ENCODE measurements at places on chromosomes 12 and 14.

GRCh38 chr12:124680863-124681778 is 113.7 kb upstream of the NCOR2 start:
- peak; percentile 89 for DNase-seq

DNA sequence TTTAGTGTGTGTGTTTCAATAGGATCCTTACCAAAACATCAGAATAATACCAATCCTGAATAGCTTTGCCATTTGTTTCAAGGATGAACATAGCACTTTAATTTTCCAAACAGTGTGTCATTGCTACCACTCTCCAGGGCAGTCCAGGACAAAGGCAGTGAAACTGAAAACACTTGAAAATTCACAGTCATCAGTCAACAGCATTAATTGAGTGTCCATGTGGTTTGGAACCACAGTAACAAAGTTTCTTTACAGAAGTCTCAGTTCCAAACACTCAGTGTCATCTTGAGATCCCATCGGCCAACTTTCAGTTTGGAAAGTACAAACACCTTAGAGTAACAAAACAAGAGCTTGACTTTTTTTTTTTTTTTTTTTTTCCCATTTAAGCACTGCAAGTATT is 228.4 kb upstream of the SOX5 start:
- DNase-seq, result no peak

DNA sequence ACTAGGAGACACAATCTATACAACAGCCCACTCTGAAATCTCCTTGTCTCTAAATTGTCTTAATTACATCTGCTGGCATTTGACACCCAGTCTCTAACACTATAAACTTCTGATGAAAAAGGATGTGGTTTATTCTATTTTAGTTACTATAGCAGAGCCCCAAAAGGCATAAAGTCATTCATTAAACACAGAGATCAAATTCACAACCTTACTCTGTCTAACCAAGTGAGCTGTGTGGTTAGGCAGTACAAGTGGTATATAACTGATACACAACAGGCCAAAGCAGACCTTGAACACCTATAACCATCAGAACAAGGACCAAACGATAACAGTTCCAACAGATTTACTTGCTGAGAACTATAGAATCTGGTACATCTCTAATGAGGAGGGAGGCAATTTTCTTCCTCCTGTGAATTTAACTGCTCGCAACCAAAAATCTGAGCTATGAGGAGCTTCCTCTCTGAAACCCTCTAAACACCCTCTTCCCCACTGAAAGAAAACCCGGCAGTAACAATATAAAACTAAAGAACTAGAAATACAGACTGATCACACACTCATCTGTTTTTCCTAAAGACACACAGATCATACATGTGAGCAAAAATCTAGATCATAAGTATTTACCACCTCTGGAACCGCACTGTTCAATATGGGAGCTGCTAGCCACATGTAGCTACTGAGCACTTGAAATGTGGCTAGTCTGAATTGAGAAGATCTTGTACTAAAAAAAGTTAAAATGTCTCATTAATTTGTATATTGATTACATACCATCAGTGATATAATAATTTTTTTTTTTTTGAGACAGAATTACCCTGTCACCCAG is 17.7 kb downstream of the SPPL3 start:
- DNase-seq, result peak; percentile 39

GRCh38 chr12:52523824-52524223 is 3.6 kb upstream of the KRT5 start:
- no peak for DNase-seq

DNA sequence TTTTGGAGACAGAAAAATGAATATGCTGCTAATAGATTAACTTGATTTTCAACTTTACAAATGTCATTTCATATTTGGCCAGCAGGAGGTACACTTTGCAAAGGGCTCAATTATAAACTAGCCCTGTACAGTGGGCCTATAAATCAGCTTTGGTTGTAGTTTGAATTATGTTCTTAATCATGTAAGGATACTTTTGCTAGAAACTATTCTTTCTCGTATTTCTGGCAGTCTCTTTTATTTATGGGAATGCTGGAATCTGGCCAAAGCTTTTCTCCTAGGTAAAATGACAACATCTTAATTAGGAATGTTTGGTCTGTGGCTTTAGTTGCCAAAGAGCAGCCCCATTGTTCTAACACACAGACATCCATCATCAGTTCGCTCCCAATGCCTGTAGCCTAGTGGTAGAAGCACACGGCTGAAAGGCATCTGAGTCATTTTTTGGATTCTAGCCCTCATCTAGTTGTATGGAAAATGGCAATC is 1322.3 kb upstream of the SEL1L start:
- DNase-seq, result peak; percentile 27

- DNase-seq, result no peak
Observed at GRCh38 chr14:99352688-99353280, 80.8 kb upstream of the BCL11B start.

DNA sequence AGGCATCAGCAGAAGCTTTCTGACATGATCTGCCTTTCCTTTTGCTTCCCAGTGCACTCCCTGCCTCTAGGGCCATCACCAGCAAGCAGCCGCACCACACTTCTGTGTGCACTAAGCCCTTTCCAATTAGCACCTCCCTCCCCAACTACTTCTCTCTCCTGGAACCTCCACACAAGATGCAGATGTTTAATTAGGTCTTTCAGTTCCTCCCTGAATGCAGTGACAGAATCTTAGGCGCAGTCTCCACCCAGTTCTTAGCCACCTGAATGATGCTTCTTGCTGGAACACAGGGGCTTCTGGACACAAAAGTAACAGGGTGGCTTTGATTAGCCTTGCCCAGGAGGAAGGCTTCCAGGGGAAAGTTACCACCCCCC is 32.9 kb downstream of the NIN start:
- DNase-seq, result no peak

DNA sequence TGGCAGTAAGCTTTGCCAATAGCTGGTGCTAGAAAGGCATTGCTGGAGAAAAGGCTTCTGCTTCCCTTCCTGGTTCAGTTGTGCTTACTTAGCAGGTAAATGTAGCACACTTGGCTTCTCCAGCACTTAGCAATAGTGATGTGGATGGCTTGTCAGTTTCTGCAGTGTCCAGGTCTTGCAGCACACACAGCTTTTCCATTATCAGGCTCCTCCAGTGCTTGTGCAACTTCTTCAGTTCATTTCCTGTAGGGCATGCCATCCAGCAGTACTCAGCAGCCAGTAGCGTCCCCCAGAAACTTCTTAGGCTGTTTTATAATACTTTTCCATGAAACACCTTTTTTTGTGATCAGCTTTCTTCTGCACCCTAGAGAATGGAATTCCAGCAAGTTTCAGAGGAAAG is 154.6 kb downstream of the SLC6A15 start:
- DNase-seq, result no peak

GRCh38 chr12:131688131-131688844 is 22.6 kb upstream of the SFSWAP start:
- no peak for DNase-seq
